ENCODE measurements at places on chromosomes 16 and 17.

- peak; percentile 50 for DNase-seq
These were observed 12.8 kb downstream of the ATPAF2 start for GRCh38 chr17:18025945-18026776.

GRCh38 chr16:46871597-46871996, 12.6 kb upstream of the GPT2 start:
- no peak for DNase-seq

- DNase-seq = peak; percentile 71
These were observed 12.5 kb upstream of the RHBDL3 start for GRCh38 chr17:32253117-32253611.

GRCh38 chr16:28574925-28575324, 21.2 kb downstream of the SGF29 start:
- no peak for DNase-seq

DNA sequence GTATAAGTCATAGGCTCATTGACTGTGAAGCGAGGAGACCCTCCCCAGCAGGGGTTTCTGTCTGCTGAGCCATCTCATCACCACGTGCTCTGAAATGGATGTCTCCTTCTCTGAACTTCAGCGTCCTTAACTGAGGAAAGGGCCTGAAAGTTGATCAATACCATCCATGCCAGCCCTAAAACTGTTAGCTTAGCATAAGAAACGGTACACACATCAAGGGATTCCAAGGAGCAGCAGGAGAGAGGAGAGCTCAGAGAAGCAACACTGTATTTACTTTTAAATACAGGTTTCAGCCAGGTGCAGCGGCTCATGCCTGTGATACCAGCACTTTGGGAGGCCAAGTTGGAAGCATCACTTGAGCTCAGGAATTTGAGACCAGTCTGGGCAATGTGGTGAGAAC, 248.9 kb upstream of the TNRC6C start:
- no peak for DNase-seq

DNA sequence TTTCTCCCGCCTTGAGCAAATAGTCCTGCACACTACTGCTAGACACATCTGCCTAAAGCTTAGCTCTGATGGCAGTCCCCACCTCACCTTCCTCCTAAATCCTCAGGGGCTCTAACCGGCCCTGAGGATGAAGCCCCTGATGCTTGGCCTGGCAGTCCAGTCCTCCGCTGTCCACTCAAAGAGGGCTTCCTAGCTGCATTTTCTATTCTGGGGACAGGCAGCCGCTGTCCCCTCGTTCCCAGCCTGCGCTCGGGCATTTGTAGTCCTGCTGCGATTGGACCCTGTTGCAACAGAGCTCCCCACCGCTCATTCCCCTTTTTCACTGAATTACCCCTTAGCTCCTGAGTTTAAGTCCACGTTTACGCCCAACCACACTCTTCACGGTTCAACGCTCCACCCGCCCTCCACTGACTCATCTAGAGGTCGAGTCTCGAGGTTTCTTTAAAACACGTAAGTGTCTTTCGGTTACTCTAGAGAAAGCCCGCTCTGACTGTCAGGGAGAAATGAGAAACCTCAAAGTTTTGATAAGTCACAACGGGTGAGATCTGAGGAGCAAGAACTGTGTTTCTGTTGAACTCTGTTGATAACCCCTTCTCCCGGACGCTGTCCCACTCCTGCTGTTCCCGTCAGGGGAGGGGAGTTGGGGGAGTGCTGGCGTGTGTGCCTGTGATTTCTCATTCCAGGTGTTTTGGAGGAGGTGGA, 4.5 kb downstream of the CCR7 start:
- no peak for DNase-seq

DNA sequence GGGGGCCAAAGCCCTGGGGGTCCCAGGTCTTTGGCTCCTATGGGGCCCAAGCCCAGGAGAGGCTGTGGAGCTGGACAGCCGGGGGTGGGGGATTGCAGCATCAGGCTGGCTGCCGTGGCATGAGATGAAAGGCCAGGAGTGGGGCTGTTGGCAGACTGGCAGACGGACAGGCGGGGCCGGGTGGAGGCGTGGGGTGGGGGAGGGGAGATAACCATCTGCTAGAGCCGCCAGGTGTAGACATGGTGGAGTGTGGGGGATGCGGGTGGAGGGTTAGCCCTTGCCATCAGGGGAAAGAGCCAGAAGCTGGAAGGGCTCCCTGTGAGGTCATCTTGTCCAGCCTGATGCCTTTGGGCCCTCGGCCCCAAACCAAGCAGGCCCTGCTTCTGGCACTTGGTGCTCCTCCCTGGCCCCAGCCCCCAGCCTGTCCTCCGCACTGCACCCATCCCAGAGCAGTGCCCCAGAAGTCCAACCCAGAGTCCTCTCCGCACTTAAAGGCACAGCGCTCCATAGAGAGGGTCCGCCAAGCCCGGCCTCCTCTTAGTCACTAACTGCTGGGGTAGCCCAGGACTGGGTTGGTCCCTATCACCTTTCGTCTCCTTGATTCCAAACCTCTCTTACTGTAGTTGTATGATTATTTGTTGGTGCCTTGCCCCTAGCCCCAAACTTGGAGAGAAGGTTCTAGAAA, 33.3 kb upstream of the DLX4 start:
- no peak for DNase-seq

GRCh38 chr17:37831986-37832385, 87.1 kb upstream of the HNF1B start:
- no peak for DNase-seq

GRCh38 chr17:14545156-14545906, 244.4 kb downstream of the HS3ST3B1 start:
- DNase-seq = no peak

GRCh38 chr16:86292942-86293341, 217.4 kb upstream of the FOXF1 start:
- no peak for DNase-seq

DNA sequence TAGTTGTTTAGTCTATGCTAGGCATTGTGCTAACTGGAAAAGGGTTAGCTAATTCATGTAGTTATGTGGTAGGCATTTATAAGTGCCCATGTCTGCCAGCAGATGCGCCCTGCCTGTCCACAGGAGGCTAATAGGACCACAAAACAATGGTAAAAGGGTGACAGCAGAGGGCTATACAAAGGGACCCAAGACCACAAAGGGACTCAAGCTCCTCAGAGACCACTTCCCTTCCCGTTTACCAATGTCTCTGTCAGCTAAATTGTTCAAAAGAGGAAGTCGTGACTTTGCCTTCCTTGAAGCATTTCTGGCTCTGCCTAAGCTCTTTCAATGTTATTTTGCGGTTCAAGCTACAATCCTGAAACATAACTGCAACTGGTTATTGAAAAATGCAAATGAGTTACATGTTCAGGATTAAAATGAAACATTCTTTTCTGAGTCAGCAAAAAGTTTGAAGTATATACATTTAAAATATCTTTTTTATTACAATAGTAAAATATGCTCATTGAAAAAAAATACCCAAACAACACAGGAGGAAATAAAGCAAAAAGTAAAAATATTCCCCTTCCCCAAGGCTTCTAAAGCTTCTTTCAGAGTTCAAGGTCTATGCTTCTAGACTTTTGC, 149.2 kb downstream of the MAF start:
- no peak for DNase-seq

DNA sequence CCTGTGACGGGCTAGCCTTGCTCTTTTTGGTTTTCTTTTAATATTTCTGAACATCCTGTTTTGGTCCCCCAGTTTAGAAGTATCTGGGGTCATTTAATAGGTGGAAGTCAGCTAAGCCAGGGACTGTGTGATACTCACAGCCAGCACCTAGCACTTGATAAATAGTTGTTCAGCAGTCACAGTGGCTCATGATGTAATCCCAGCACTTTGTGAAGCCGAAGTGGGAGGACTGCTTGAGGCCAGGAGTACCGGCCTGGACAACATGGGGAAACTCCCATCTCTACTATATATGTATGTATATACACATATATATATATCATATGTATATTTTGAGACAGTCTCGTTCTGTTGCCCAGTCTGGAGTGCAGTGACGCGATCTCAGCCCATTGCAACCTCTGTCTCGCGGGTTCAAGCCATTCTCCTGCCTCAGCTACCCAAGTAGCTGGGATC, 1.8 kb upstream of the ZNRF1 start:
- no peak for DNase-seq

DNA sequence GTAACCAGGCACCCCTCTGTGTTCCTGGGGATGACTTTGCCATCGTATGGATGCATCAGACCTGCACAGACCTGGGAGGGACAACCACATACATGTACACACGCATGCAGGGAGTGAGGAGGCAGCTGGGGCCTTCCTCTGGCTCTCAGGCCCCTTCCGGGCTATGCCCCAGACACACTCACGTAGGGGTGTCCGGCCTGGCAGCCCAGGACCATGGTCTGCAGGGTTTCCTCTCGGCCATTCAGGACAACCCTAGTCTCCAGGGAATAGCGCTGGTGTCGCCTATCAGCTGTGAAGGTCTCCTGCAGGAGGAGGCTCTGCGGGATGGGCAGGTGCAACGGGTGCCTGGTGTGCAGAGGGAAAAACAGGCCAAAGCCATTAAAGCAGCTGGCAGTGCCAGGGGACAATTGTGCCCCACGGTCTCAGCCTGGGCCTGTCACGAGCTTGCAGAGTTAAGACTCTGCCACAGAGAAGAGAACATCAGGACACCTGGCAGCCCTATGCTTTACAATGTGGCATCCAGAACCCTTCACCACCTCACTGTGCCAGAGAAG, 101.4 kb downstream of the RMI2 start:
- peak; percentile 13 for DNase-seq

DNA sequence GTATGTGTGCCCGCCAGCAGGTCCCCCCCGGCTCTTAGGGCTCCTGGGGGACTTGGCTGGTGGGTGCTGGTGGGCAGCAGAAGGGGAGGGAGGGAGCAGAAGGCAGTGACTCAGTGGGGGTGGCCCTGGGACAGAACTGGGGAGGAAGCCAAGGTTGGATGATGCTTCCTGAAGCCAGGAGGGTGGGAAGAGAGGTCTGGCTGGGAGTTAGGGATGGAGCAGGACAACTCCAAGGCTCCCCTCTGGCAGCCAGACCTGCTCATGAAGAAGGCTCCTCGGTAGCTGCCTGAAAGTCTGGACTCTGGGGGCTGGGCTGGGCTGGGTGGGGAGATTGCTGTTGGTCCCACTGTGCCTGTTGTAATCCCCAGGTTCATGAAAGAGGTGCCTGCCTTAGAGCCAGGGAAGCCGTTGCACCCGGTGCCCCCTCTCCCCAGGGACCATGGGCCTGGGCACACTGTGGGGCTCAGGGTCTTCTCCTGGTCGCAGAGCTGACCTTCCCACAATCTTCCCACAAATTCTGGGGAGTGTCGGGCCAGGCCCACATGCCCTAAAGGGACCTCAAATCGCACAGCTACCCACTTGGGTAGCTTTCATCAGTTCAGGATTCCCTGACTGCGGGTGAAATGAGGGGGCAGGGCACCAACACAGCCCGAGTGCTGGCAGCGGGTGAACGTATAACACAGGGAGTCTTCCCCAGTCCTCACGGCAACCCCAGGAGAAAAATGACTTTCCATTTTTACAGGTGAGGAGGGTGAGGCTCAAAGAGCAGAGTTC, 1.1 kb upstream of the PLEKHG4 start:
- no peak for DNase-seq

DNA sequence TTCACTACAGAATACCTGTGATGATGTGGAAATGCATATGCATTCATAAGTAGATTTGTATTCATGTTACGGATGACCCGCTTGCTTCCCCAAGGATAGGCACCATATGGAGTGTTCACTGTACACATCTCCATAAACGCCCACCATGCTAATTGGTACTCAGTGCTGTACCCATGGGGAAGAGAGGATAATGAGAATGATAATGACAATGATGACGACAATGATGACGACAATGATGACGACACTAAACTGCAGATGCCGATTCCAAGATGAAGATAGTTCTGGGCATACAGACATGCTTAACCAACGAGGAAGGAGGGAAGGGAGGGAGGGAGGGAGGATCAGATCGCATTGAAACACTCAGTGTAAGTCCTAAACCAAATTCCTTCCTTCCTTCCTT, 26.5 kb upstream of the ZFHX3 start:
- no peak for DNase-seq

- DNase-seq = no peak
These were observed 9.6 kb downstream of the CLUAP1 start for GRCh38 chr16:3510416-3510815.

Data from NCI-H774 (cell line).